Breast epithelium (tissue), 4 donors: ENCODE measurements at places on chromosomes 1 and 21. TPM values are rescaled to one million over a fixed set of nuclear protein-coding genes. Genes with fewer than 3 reads are reported as not detected.

Gene WASF2
- total RNA-seq: 41.6 TPM

Gene SH2D1B
- 0.33 TPM for total RNA-seq

Gene MYBPH
- total RNA-seq: not detected

Gene SCMH1
- 37.0 TPM for total RNA-seq

Gene SELP
- total RNA-seq: 5.4 TPM

Gene ACTL8
- not detected for total RNA-seq

DNA sequence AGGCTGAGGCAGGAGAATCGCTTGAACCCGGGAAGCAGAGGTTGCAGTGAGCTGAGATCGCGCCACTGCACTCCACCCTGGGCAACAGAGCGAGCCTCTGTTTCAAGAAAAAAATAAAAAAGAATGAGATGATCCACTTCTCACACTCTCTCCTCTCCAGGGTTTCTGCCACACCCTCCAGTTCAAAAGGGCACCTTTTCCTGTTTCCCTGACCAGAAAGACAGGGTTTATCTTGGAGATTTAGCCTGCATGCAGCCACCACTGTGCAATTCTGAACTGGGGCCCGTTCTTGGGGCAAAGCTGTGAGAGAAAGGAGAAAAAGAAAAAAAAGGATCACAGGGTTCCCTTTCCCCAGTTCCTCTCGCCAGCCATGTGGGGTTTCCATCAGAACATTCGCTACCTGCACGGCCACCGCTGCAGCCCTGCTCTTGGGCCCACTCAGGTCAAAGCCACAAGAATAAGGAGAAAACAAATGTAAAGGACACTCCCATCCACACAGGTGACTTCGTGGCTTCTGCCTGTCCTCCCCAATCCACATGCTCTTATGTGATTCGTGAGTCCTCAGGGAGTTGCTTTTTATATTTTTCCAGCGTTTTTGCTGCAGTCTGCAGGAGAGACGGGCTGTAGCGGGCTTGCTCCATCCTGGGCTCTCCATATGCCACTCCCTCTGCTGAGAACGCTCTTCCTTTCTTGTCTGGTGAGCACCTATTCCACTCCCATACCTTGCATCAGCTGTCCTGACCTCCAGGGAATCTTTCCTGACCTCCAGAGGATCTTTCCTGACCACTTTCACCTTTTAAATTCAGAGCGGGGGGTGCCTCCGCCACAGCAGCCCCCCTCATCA is 26.4 kb downstream of the GNG4 start:
- H3K4me1 ChIP-seq: no peaks in the 10 kb centered on the region
- H3K4me3 ChIP-seq: no peak overlapping the region
- no peaks in the 10 kb centered on the region for H3K27me3 ChIP-seq
- DNase-seq: no peak
- no peak overlapping the region for H3K27ac ChIP-seq

DNA sequence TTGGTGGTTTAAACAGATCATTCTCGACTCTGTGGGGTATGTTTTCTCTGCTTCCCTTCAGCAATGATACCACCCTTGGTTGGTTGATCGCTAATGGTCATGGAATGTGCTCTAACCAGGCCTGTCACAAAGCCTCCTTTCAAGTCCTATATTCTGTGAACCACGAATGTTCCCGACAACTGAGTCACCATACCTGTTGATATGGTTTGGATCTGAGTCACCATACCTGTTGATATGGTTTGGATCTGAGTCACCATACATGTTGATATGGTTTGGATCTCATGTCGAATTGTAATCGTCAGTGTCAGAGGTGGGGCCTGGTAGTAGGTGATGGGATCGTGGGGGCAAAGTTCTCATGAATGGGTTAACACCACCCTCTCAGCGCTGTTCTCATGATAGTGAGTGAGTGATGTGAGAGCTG is 10.2 kb upstream of the CAMK2N1 start:
- no peak for DNase-seq
- H3K4me1 ChIP-seq: no peaks in the 10 kb centered on the region
- no peaks in the 10 kb centered on the region for H3K27me3 ChIP-seq

DNA sequence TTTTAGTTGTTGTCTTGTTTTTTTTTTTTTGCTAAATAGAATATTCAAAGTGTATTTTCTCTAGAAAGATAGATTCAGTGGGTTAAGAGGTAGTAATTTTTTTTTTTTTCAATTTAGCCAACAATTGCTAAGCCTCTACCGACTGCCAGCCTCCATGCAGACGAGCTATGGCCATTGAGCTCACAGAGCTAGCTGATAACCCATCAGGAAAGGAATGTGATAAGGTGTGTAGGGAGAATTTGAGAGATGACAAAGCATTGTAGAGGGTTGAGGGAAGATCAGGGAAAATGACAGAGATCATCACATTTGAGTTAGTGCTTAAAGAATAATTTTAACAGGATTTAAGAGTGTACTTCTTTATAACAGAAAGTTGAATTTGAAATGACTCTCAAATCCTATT is 30.6 kb downstream of the DNM3 start:
- no peaks in the 10 kb centered on the region for H3K4me1 ChIP-seq
- DNase-seq: no peak
- no peaks in the 10 kb centered on the region for H3K27me3 ChIP-seq

GRCh38 chr1:5408401-5408800 is 583.8 kb downstream of the NPHP4 start:
- H3K27ac ChIP-seq: no peak overlapping the region
- no peaks in the 10 kb centered on the region for H3K4me1 ChIP-seq
- no peaks in the 10 kb centered on the region for H3K36me3 ChIP-seq
- H3K27me3 ChIP-seq: no peaks in the 10 kb centered on the region

DNA sequence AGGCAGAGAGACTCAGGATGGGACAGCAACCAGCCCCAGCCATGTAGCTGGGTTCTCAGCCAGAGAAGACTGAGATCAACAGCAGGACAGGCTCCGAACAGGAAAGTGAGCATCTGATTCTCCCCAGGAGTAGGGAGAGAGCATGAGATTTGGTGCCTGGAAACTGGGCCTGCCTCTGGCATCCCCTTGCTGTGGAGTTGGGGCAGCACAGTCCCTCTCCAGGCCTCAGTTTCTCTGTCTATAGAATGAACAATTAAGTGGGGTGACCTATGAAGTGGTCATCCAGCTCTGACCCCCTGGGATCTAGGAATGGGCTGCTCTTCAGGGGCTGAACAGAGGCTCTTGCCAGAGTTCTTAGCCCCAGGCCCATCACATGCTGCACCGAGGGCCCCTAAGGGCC is 55.6 kb downstream of the KLHDC7A start:
- H3K4me3 ChIP-seq: no peak overlapping the region
- no peak for DNase-seq

GRCh38 chr1:154760469-154760933 is 109.6 kb downstream of the KCNN3 start:
- DNase-seq: peak; percentile 69
- peak overlapping the region; percentile 62 for H3K4me3 ChIP-seq
- no peak overlapping the region for H3K27ac ChIP-seq
- no peaks in the 10 kb centered on the region for H3K36me3 ChIP-seq
- no peaks in the 10 kb centered on the region for H3K4me1 ChIP-seq

- H3K27me3 ChIP-seq: no peaks in the 10 kb centered on the region
- no peak overlapping the region for H3K27ac ChIP-seq
- no peak for DNase-seq
- no peaks in the 10 kb centered on the region for H3K36me3 ChIP-seq
- no peaks in the 10 kb centered on the region for H3K4me1 ChIP-seq
Observed at GRCh38 chr1:1451696-1452364, 2.3 kb downstream of the ATAD3C start.

- H3K27ac ChIP-seq: peak overlapping the region; percentile 95
- H3K36me3 ChIP-seq: no peaks in the 10 kb centered on the region
- no peaks in the 10 kb centered on the region for H3K27me3 ChIP-seq
- no peak for DNase-seq
- no peaks in the 10 kb centered on the region for H3K4me1 ChIP-seq
Observed at GRCh38 chr1:38990386-38990737, 714 bp upstream of the AKIRIN1 start.

DNA sequence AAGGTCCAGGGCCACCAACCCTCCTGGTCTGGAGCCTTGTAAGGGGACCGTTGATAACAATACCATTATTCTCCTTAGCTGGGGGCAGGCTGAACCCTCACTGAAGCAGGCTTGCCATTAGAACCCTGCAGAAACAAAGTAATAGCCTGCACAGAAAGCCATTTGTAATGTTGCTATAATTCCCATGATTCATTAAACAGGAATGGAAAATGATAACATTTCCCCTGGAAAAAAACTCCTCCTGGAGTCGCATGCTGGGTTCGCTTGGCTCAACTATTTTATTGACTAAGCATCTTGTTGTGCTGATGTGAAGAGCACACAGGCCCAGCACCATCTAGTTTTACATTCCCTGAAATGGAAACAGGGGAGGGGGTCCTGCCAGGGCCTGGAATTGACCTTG is 155.6 kb upstream of the CSF3R start:
- no peak overlapping the region for H3K4me3 ChIP-seq
- no peaks in the 10 kb centered on the region for H3K4me1 ChIP-seq
- no peaks in the 10 kb centered on the region for H3K36me3 ChIP-seq
- no peaks in the 10 kb centered on the region for H3K27me3 ChIP-seq
- no peak overlapping the region for H3K27ac ChIP-seq
- DNase-seq: no peak

GRCh38 chr1:244047621-244048255 is 3.3 kb upstream of the ZBTB18 start:
- DNase-seq: peak; percentile 80
- no peaks in the 10 kb centered on the region for H3K27me3 ChIP-seq
- no peaks in the 10 kb centered on the region for H3K4me1 ChIP-seq
- H3K4me3 ChIP-seq: peak overlapping the region; percentile 93
- H3K27ac ChIP-seq: peak overlapping the region; percentile 99
- no peaks in the 10 kb centered on the region for H3K36me3 ChIP-seq

GRCh38 chr1:175702079-175702795 is 41.2 kb downstream of the TNR start:
- no peaks in the 10 kb centered on the region for H3K36me3 ChIP-seq
- H3K27me3 ChIP-seq: peaks cover 16% of the 10 kb centered on the region
- H3K4me1 ChIP-seq: no peaks in the 10 kb centered on the region
- DNase-seq: no peak
- H3K4me3 ChIP-seq: no peak overlapping the region

DNA sequence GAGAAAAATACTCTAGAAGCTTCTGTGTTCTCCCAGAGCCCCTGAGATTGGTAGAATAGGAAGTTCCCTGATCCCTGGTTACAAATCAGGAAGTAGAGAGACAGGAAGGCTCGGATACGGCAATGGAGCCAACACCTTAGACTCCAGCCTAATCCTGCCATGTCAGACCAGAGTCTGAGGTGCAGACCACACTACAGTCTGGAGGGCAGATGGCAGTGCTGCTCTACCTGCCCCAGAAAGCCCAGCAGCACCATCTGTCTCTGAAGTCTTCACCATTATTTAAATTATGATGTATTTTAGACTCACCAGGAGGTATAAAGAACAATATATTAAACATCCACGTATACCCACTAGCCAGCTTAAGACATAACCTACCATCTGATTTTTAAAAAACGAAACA is 93.0 kb downstream of the MTR start:
- H3K36me3 ChIP-seq: peaks cover 6% of the 10 kb centered on the region
- H3K4me1 ChIP-seq: no peaks in the 10 kb centered on the region
- H3K4me3 ChIP-seq: no peak overlapping the region
- no peak for DNase-seq
- H3K27me3 ChIP-seq: no peaks in the 10 kb centered on the region

- H3K4me3 ChIP-seq: no peak overlapping the region
- DNase-seq: no peak
- H3K27ac ChIP-seq: no peak overlapping the region
- no peaks in the 10 kb centered on the region for H3K4me1 ChIP-seq
- H3K27me3 ChIP-seq: no peaks in the 10 kb centered on the region
- H3K36me3 ChIP-seq: no peaks in the 10 kb centered on the region
Observed at GRCh38 chr1:219806020-219806419, 122.3 kb downstream of the SLC30A10 start.

- DNase-seq: no peak
- H3K27ac ChIP-seq: no peak overlapping the region
- H3K4me3 ChIP-seq: no peak overlapping the region
- H3K36me3 ChIP-seq: no peaks in the 10 kb centered on the region
Observed at GRCh38 chr21:31459457-31459856, 115.4 kb upstream of the TIAM1 start.

GRCh38 chr1:246753670-246754535 is 29.7 kb downstream of the SCCPDH start:
- no peaks in the 10 kb centered on the region for H3K36me3 ChIP-seq
- no peak overlapping the region for H3K27ac ChIP-seq
- peak; percentile 23 for DNase-seq
- H3K4me3 ChIP-seq: no peak overlapping the region
- no peaks in the 10 kb centered on the region for H3K27me3 ChIP-seq

- H3K4me3 ChIP-seq: no peak overlapping the region
- no peak for DNase-seq
- no peaks in the 10 kb centered on the region for H3K4me1 ChIP-seq
- H3K36me3 ChIP-seq: no peaks in the 10 kb centered on the region
- no peak overlapping the region for H3K27ac ChIP-seq
Observed at GRCh38 chr1:109193653-109194590, 19.8 kb upstream of the SARS1 start.

DNA sequence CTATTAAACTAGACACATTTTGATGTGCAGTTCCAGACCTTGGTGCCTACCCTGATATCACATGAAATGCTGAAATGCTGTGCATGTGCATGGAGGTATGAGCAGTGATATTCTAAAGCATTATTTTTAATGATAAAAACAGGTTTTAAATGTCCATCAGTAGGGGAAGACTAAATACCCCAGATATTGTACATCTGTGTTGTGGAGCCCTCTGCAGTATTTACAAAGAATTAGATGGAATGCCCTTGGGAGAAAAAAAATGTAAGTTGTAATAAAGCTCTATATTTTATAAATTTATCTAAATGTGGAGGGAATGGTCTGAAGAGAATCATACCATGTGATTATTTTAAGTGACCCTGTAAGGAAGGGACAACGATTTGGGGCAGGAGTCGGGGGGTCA is 39.1 kb upstream of the IGSF5 start:
- no peak for DNase-seq
- no peaks in the 10 kb centered on the region for H3K4me1 ChIP-seq
- H3K4me3 ChIP-seq: no peak overlapping the region
- peaks cover 7% of the 10 kb centered on the region for H3K27me3 ChIP-seq
- no peak overlapping the region for H3K27ac ChIP-seq
- no peaks in the 10 kb centered on the region for H3K36me3 ChIP-seq
